ENCODE measurements at places on chromosomes 12 and 14.
A peak's percentile ranks its signal among the peaks of the same experiment; 100 is the strongest.

DNA sequence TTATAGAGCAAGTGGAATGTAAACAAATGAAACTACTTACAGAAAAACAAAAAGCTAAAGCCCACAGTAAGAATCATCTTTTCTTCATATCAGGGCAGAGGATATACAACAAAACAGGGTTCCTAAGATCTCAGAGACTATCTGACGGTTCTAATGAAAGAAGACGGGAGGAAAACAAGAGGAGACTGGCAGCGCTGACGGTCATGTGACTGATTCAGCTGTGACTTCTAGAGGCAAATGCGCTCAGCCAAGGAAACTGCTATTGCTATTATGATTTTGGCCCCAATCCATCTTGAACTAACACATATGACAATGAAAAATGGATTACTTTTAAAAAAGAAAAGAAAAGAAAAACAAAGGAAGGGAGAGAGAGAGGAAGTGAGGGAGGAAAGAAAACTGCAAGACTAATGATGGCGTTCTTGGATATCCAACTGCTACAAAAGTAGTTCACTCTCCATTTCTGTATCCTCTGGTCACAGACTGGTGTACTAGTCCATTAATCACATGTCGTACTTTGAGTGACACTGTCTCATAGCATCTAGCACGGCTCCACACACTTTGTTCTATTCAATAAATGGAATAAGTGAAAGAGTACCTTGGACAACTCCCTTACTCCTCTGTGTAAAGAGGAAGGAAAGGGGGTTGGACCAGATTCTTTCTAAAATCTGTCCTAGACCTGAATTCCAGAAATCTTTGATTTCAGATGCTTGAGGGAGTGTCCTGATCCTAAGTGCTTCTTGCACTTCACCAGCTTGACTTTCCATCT lies 119.3 kb downstream of the DAD1 start:
- peak; percentile 28 for DNase-seq

GRCh38 chr14:68394118-68394763 lies 398.6 kb downstream of the ZFP36L1 start:
- peak; percentile 49 for DNase-seq

GRCh38 chr12:41362931-41363330 lies 174.8 kb downstream of the PDZRN4 start:
- DNase-seq: no peak

GRCh38 chr12:58171914-58172313 lies 230.5 kb downstream of the ATP23 start:
- DNase-seq: peak; percentile 15

DNA sequence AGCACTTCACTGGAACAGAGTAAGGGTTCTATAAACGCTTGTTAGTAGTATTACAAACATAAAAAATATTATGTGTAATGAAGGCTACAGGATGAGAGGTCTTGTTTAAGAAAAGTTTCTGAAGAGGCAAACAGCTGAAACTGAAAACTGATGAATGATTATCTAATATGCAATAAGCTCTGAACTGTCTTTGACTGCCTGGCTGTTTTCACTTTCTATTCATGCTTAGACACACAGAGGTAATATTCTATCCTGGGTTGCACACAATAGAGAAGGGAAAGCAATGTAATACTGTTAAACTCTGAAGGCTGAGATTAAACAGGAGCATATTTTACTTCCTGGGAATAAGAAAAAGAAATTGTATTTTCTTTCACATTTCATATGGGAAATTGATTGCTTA lies 251.3 kb downstream of the ALX1 start:
- no peak for DNase-seq

DNA sequence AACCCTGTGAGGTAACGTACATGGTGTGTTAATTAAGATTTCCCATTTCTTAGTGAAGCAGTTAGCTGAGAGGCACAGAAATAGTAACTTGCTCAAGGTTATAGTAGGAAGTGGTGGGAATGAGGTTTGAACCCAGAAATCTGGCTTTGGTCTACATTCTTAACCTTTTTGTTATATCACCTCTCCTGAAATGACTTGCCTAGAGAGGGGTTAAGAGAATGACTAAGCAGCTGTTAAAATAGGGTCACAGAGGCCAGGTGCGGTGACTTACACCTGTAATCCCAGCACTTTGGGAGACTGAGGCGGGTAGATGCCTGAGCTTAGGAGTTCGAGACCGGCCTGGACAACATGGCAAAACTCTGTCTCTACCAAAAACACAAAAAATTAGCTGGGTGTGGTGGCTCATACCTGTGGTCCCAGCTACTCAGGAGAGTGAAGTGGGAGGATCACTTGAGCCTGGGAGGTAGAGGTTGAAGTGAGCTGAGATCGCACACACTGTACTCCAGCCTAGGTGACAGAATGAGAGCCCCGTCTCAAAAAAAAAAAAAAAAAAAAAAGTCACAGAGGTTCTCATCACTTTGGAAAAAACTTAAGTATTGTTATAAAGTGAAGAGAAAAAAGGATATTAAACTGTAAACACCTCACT lies 57.6 kb upstream of the RD3L start:
- no peak for DNase-seq

DNA sequence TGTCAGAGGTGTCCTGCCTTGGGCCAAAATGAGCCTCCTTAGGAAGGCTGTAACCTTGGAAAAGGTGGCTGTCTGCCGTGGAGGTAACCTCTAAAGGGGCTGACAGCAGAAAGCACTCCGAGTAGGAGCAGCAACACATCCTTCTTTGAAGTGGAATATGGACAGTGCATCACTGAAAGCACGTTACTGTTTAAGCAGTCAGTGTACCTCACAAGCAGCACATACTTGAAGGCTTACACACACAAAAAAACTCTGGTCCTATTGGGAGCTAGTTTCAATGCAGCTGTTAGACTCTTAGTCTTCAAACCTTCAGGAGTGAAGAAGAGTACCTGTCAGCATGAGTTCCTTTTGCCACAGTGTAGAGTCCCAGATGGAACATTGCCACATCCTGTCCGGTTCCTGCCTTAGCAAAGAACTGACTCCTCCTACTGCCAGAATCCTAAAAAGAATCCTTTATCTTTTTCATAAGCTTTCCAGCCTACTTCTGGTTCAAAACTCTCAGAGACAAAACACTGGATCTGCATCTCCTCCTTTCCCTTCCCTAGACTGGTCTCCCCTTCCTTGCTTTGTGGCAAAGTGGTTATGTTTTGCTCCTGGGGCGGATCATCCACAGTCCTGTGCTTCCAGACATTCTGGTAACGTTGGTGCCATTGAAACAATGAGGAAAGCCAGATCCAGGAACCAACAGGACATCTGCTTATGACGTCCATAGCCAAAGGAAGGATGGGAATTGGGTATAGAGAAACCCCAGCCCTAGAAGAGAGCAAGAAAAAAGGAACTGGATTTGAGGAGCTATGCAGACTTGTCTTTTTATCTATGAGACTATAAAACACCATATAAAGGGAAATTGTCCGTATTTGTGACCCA lies 8.5 kb upstream of the MDM1 start:
- DNase-seq: peak; percentile 23
